ENCODE measurements at places on chromosomes 7 and 10.

DNA sequence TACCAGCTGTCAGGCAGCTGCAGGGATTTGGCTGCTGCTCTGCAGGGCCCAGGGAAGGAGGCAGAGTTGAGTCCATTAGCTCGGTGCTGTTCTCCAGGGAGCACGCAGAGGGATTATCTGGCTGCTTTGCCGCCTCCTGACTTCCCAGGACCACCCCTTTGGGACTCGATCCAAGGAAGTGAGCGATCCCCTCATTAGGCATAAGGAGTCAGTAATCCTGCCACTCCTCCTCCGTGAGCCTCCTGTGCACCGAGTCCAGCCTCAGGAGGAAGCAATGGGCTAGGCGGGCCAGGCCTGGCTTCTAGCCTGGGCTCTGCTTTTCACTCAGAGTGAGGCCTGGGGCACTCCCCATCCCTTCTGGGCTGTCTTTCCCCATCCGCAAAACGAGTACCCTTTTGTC is 417.9 kb downstream of the RPS24 start:
- no peak for DNase-seq

DNA sequence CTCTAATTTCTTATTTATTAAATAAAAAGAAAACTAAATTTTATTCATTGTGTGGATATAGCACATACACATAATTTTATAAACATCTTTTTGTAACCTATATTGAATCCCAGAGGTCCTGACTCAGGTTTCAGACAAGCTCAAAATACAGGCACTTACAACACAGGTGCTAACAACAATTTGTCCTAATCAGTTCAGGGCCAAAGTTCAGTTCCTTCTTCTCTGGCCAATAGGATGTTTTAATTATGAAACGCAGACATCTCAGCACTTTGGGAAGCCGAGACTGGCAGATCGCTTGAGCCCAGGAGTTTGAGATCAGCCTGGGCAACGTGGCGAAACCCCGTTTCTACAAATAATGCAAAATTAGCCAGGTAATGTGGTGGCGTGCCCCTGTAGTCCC is 15.0 kb downstream of the RPA3 start:
- DNase-seq = no peak

GRCh38 chr10:100737355-100738054 is 7.9 kb upstream of the PAX2 start:
- no peak for DNase-seq

DNA sequence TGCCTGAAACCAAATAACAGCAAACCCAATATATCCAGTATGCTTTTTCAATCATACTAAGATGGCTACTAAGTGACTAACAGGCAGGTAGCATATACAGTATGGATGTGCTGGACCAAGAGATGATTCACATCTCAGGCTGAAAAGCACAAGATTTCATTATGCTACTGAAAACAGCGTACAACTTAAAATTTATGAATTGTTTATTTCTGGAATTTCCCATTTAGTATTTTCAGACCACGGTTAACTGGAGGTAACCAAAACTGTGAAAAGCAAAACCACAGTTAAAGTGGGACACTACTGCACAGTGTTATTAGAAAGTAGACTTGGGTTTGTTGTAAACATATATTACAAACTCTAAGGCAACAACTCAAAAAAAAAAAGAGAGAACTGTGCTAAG is 91.5 kb downstream of the KMT2C start:
- no peak for DNase-seq

DNA sequence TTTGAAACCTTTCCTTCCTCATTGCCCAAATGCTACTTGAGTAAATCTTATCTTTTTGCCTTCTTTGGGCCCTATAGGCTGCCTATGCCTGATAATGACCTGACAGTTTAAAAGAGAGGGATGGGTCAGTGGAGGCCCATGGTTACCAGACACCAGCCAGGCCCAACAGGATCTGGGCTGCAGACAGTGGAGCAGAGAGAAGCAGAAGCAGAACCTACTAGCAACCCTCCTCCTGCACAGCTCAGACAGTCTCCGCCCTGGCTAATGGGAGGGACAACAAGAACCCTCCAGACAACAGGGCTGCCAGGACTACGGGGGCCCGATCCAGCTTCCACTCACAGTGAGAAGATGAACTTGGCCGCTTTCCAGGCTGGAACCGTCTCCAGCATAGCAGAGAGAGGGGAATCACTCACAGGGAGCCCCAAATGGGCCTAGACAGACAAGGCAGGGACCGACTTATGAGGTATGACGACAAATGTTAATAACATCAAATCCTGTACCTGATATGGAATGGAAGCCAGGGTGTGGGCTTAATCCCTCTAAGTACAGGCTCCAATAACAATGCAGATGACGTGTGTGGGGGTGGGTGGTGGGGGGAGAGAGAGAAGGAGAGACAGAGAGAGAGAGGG is 31.7 kb upstream of the DGKI start:
- DNase-seq = no peak

DNA sequence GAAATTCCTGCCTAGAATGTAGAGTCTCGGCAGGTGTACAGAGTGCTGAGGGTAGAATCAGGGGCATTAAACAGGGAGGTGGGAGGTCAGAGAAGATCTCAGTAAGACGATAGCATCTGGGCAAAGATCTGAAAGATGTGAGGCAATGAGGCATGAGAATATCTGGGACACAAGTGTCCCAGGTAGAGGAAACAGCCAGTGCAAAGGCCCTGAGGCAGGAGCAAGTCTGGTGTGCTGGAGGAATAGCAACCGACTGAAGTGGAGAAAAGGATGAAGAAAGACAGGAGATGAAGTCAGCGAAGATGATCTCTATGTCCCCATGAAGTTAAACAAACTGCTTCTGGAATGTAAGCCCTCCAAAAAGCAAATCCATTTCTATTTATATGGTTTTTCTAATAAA is 84.4 kb downstream of the USP6NL start:
- DNase-seq = no peak

DNA sequence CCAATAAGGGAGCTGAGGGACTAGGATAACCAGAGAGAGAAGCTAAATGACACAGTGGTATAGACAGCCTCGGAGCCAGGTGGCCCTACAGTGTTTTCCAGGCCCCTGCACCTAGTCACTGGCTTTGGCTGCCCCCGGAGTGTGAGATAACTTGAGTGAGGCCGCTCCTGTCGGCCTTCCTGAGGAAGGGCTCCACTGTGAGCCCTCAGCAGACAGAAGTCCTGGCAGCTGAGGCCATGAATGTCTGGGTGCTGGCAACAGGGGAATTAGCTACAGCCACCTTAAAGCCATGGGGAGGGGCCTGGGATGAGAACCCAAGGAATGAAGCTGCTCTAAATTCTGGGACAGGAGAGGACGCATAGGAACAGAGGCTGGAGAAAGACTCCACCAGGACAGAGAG is 4.6 kb upstream of the GDF10 start:
- DNase-seq = no peak

GRCh38 chr7:37494926-37495325 is 46.3 kb upstream of the ELMO1 start:
- DNase-seq = no peak

DNA sequence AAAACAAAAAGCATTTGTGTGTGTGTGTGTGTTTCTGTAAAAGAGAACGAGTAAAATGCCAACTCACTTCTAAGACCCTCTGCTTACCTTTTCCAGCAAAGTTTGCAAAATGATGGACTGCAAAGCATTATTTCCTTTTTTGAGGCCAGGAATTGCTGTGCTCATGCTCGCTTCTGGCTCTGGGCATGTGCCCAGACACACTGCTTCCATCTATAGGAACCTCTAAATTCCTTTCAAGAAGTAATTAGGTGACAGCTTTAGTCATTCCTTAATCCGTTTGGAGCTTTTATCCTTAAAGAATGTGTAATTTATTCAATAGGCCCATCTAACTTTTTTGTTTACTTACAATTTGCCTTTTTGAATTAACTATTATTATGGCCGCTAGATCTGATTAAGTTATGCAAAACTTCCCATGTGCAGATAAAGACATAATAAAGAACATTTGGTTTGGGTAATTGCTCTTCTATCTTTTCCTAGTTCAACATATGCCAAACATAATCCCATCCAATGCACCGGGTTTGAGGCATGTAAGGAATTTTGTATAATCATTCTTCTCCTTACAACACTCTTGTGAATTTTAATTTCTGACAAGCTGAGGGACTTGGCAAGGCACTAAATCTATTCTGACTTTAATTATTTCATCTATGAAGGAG is 34.7 kb downstream of the A1CF start:
- no peak for DNase-seq

DNA sequence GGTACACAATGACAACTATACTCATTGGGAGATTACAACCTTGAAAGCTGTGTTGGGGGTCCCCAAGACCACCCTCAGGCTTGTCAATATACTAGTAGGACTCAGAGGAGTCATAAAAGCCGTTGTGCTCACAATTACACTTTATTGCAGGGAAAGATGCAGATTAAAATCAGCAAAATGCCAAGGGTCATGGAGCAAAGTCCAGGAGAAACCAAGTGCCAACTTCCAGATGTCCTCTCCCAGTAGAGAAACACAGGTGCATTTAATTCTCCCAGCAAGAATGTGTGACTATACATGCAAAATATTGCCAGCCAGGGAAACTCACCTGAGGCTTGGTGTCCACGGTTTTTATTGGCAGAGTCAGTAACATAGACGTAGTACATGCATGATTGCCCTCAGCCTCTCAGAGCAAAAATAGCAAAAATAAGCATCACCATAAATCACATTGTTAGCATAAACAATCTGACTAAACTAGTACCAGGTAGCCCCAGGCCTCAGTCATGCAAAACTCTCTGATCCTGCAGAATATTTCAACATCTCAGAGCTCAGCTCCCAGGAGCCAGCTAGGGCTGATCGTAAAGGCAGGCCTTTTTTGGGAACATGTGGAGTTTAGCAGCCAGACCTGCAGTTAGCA is 50.7 kb downstream of the VIM start:
- no peak for DNase-seq

DNA sequence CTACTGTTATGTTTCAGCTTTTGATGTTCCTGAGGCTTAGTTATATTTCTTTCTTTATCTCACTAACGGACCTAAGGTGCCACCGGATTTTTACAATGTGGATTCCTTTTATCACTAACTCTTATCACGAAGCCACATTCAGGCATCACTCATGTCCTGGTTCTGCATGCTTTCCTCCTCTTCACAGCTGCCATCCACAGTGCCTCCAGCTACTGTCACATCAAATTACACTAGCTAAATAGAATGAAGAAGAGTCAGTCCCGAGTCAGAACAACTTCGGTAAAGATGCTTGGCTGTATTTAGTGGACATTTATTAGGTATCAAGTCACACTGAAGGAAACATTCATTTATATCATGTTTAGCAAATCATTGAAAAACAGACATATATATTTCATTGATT is 153.2 kb downstream of the NEBL start:
- DNase-seq = no peak
